ENCODE measurements at places on chromosomes 6 and 20.

GRCh38 chr6:160005211-160005610 lies 36.3 kb downstream of the IGF2R start:
- DNase-seq: no peak

- DNase-seq: no peak
These were observed 178.0 kb downstream of the DTNBP1 start for GRCh38 chr6:15484821-15485220.

GRCh38 chr20:59572515-59572914 lies 31.8 kb upstream of the PHACTR3 start:
- no peak for DNase-seq

DNA sequence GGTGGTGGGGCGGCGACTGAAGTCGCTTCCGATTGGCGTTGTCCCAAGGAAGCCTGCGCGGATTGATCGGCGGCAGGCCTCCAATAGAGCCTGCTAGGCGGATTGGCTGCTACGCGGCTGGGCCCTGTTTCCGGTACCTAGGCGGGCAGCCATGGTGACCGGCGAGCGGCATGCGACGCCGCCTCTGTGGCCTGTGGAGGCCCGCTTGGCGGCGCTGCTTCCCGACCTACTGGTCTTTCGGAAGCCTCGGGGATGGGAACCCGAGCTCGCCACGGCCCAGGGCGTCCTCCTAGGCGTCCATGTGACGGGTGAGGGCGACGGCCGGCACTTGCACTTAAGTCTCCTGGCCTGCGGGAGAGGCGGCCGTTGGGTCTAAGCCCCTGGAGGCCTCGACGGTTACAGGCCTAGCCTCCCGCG lies 28.1 kb downstream of the NFYA start:
- DNase-seq: no peak

GRCh38 chr6:130466052-130466747 lies 100.4 kb downstream of the TMEM200A start:
- no peak for DNase-seq

- DNase-seq: no peak
These were observed 1.7 kb downstream of the RPS6KA2 start for GRCh38 chr6:166625356-166625755.

GRCh38 chr6:137159912-137160311 lies 13.5 kb downstream of the IL22RA2 start:
- DNase-seq: no peak

DNA sequence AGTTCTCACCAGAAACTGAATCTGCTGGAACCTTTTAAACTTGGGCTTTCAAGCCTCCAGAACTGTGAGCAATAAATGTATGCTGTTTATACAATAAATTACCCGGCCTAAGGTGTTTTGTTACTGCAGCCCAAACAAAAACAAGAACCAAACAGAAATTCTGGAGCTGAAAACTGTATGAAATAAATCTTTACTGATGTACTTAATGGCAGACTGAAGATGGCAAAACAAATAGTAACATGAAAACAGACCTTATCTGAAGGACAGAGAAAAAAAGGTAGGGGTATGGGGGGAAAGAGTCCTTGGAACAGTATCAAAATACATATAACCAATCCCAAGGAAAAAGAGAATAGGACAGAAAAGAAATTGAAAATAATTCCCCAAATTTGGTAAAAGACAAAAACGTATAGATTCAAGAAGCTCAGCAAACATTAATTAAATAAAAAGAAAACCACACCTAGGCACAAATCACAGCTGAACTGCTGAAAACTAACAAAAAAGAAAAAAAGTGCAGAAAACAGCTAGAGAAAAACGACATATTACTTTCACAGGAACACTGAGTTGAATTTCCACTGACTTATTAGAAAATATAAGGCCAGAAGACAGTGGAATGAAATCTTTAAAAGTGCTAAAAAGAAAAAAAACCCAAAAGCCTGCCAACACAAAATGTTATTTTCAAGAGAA lies 47.7 kb downstream of the NOL7 start:
- no peak for DNase-seq

GRCh38 chr6:110629153-110629552 lies 152.7 kb upstream of the SLC22A16 start:
- DNase-seq: no peak

DNA sequence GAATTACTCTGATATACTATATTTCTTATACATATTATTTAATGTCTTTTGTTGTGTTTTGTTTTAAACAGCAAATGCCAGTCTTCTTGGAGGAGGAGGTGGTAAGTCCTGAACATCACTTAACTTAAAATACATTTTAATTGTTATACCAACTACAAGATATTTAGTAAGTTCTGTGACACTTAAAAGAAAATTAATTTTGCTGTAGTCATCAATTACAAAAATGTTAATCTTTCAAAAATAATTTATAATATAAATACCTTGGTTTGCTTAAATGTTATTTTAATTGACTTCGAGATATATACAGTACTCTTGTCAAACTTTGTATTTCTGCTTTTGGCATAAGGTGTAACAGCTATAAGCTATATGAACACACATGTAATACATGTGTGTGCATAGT lies 156.0 kb upstream of the FLRT3 start:
- no peak for DNase-seq

DNA sequence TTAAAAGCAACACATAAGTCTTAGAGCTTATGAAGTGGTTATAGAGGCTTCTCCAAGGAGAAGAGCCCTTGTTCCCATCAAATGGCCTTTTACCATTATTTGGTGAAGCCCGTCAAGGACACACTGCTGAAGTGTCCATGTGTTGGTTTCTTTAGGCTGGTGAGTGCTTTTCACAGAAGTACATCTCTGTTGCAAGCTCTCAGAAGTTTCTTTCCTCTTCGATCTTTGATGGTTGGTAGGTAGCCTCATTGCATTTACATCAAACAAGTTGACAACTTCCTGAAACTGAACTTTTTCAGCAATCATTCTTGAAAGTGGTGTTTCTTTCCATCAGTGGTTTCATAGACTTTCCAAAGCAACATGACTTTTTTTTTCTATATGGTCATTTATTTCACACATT lies 465.6 kb downstream of the HDGFL1 start:
- no peak for DNase-seq

DNA sequence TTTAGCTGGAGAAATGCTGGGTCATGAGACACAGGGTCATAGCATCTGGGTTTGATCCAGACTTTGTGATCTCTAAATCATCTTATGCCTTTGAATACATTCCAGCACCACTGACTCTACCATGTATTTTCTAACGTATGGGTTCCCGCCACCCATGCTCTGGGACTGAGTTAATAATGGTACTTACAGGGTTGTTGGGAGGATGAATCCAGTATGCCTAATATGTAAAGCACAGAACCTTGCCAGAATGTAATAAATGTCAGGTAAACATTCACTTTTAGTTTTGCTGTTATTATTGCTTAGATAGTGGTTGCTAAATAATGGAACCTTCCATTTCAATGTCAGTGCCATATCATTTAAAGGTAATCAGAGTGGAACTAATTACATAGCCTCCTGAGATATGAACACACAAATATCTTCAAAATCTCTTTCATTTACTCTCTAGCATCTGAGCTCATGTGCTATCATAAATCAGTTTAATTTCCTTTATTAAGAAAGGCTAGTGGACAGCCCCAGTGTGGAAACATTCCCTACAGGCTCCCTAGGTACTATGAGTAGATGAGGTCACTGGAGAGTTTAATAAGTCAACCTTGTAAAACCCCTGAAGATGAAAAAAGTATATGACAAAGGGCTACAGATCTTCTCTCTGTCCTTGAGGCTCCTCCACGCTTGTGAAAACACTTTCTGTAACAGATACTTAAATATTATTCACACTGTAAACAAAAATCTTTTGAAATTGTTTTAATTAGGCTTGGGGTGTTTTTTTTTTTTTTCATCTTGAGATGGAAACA lies 226.6 kb downstream of the ALDH8A1 start:
- DNase-seq: no peak

GRCh38 chr6:166672624-166673206 lies 45.7 kb upstream of the RPS6KA2 start:
- DNase-seq: no peak

- peak; percentile 33 for DNase-seq
These were observed 57.4 kb upstream of the FOXC1 start for GRCh38 chr6:1552296-1552761.

DNA sequence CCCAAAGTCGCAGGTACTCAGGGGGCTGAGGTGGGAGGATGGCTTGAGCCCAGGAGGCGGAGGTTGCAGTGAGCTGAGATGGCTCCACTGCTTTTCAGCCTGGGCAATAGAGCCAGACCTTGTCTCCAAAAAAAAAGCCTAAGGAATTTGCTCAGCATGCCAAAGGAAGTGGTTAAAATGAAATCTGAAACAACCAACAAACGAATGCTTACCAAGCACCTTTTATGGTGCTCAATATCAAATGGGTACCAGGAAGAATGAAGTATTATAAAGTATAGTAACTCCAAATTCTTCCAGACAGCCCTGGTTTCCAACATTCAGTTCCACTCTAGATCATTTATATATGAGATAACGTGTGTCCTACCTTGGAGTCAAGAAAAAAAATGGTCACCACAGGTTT lies 14.0 kb downstream of the GMDS start:
- no peak for DNase-seq

DNA sequence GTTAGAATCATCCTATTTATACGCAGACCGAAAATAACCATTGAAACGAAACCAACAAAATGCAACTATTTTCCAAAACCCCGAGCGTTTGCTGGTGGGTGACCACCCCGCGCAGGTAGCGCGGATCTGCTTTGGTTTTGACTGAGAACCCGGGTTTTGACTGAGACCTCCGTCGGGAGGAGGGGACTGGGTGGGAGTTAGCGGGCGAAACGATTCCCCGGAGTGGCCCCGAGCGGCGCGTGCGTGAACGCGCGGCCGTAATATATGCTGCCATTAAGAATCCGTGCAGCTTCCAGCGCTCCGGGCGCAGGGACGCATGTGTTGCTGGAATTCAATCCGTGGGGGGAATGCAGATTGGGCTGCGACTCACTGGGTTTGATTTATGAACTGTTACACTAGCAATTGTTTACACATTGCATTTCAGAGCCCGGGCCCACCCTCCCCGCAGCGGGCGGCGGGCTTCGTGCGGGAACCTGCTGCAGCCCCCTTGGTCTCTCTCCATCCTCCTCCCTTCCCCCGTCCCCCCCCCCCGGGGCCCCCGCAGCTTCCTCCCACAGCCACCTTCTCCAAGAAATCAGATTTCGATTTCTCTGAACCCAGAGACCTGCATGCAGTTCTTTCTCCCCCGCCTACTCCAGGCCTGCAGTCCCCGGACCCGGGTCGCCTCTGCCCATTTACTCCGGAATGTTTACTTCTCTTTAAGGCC lies 9.9 kb downstream of the NRN1 start:
- DNase-seq: no peak

- peak; percentile 56 for DNase-seq
These were observed 8.5 kb downstream of the SCGN start for GRCh38 chr6:25660512-25660911.

DNA sequence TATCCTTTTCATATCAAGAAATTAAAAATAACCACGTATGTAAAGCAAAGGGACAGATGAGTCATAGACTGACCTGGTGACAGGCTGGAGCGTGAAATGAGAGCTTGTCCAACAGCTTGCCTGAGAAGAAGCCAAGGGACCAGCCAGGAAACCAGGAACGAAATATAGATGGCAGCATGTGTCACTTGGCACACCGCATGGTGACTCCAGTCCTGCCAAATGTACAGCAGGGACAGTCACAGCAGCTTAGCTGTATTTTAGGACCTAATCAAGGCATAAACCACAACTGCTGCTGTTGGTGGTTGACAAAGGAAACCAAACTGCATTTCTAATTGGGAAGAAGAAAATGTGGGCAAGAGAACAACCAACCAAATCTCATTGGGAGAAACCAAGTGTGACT lies 755.0 kb downstream of the TFAP2A start:
- no peak for DNase-seq

DNA sequence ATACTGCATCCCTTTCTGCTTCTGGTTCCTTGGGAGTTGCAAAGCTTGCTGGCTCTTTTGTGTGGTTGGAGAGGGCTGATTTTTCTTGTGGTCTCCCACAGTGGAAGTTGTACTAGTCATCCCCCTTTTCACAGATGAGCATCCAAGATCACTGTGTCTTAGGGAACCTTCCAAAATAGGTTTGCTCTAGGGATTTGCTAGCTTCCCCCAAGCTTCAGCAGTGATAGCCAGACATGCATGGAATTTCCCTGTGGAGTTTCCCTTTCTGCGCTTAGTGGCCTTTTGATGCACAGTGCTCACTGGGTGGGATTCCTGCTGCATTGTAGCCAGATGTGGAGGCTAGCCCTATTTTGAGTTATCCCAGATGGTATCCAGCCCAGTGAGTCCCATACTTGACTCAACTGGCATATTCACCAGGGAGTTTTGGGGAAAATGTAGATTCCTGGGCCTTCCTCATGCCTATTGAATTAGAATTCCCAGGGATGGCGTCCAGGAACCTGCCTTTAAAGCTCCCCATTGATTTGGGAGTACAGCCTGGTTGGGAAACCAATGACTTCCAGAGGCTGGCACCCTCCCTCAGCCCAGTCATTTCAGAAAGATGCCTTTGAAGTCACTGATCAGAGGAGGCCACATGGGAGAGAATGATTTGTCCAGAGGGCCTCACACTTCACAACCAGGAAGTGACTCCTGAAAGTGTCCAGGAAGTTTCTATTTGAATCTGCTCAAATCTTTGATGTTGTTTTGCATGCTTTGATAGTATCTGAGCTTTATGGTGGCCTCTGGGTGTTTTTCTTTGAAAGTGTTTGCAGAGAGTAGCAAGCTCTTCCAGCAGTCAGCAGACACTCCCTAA lies 25.9 kb downstream of the PPARD start:
- peak; percentile 93 for DNase-seq

GRCh38 chr6:15712797-15713196 lies 50.0 kb upstream of the DTNBP1 start:
- DNase-seq: no peak

DNA sequence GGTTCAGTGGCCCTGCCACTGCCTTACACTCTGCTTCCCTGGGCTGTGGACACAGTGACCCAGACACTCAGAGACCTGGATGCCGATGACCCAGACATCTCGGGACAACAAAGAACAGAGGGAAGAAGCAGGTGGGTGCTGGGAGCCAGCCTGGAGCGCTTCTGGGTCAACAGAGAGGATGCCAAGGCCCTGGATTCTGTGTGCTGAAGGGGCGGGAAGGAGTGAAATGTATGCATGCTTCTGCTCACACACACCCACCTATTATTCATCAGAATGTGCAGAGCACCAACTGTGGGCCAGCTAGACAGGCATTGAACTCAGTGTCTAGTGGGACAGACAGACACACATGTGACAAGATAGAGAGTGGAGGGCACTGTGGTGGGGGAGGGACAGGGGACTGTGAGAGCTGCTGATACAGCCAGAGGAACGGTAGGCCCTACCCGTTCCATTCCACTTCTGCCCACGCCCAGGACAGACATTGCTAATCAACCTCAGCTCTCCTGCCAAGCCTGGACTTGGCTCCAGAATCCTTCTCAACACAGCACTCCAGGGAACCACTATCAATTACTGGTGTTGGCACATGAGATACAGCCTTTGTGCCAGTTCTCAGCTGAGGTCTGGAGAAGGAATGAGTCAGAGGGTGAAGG lies 20.2 kb downstream of the KCNK15 start:
- peak; percentile 10 for DNase-seq

GRCh38 chr6:34555007-34555322 lies 1.2 kb downstream of the SPDEF start:
- no peak for DNase-seq

- no peak for DNase-seq
These were observed 174.8 kb downstream of the DOK5 start for GRCh38 chr20:54650052-54650719.
